ENCODE measurements at places on chromosomes 5 and 9.

DNA sequence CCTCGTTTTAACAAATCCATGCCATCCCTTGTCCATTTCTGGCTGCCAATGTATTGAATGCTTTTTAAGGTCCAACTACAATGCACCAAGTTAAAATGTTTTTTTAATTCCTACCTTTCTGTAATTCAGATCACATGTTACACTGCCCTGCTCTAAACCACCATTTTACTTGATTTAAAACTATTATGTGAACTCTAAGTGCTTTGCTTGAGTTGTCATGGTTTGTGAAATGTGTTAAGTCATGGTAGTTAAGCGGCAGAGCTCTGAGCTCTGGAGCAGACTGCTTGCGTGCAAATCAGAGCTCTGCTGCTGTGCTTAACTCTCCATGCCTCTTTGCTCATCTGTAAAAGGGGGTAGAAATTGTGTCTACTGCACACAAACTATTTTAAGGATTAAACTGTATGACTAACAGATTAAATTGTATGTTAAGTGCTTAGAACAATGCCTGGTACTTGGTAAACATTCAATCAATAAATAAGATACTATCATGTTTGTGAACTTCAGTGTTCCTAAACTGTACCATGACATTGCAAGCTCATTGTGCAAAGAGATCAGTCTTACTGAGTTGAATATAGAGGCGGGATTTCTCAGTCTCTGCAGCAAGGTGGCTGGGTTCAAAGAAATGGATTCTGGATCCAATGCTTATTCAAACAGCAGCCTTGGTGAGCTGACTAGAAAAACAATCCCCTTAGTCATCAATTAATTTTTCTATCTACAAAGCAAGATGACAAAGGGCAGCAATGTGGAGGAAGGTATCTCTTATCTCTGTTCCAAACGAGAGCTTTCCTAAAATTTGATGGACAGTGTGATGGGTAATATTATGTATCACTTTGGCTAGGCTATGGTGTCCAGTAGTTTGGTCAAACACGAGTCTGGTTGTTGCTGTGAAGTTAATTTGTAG is 16.1 kb upstream of the CMBL start:
- no peak for DNase-seq

GRCh38 chr9:118104363-118104762 is 400.2 kb downstream of the TLR4 start:
- DNase-seq = no peak

DNA sequence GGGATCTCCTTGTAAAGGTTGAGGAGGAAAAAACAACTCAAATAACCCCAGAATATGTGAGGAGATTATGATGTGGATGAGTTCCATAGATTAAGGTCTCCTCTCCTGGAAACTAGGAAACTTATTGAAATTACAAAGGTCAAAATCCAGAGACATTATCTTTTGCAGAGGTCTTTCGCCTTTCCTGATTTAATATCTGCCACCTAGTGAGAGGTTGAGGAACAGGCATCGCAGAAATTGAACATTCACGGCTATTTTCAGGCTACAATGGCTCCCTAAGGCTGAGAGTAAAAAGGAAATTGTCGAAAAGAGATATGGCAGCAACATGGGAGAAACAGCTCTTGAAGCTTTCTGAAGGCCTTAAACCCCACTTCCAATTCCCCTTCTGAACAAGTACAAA is 127.5 kb upstream of the PLCXD3 start:
- no peak for DNase-seq

- no peak for DNase-seq
Measured at GRCh38 chr9:73743826-73744225, 592.2 kb downstream of the ANXA1 start.

DNA sequence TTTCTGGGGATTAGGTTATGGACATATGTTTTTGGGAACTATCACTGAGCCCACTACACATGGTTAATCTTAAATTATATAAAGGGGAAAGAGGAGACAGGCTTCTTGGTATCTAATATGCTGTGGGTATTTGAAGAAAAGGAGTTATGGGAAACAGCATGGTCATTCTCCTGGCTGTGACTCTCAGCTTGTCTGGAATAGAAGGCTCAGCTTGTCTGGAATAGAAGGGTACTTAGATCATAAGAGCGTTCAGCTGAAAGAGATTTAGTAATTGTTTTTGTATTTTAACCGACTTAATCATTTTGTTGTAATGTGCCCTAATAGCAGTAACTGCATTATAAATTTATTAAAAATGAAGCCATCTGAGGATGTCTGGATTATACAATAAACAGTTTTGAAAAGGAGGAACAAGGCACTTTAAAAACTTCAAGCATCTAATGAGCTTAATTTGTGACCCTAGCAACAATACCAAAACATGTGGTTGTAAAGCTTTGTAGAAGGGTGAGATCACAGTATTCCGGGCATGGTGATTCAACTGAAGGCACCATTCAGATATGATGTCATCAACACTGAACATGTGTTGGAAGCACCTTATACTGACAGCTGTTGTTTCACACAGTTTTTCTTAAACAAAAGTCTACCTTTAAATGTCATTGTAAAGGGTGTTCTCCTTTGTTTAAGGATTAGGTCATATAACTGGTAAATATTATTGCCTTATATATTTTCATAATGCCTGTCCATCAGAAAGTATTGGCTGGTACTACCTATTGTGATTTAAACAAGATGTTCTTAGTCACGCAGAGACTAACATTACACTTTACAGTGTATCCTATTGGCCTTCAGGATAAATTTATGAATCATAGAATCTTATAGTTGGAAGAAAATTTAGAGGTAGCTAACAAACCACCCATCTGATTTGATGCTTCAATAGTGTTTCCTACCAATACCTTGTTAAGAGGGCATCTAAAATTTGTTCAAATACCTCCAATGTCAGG is 2174.1 kb upstream of the WWC1 start:
- no peak for DNase-seq

DNA sequence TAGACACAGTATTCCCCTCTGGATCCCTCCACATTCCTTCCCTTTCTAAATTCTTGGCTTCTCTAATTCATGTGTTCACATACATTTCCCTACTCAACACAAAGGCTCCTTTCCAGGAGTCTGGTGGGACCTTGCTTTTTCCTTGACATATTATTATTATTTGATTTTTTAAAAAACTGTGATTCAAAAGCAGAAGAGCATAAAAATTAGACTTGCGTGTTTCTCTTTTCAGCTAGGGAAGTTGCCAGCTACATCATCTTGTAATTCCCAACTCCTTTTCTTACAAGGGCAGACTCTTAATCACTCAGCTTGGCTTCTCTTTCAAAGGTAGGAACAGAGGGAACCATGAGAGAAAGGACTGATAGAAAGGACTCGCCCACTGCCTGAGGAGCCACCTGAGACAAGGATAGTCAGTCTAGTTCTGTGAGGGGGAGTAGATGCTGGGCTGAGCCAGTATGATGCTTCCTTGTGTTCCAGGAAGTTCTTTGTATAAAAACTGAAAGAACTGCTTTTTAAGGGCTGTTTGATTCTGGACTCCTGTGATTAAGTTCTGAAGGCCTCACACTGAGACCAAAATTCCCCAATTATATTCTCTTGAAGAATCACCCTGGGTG is 51.0 kb upstream of the DPYSL3 start:
- no peak for DNase-seq

- no peak for DNase-seq
Measured at GRCh38 chr5:138353560-138354080, 1.1 kb downstream of the KDM3B start.

GRCh38 chr5:35804201-35804653 is 52.5 kb upstream of the IL7R start:
- no peak for DNase-seq

DNA sequence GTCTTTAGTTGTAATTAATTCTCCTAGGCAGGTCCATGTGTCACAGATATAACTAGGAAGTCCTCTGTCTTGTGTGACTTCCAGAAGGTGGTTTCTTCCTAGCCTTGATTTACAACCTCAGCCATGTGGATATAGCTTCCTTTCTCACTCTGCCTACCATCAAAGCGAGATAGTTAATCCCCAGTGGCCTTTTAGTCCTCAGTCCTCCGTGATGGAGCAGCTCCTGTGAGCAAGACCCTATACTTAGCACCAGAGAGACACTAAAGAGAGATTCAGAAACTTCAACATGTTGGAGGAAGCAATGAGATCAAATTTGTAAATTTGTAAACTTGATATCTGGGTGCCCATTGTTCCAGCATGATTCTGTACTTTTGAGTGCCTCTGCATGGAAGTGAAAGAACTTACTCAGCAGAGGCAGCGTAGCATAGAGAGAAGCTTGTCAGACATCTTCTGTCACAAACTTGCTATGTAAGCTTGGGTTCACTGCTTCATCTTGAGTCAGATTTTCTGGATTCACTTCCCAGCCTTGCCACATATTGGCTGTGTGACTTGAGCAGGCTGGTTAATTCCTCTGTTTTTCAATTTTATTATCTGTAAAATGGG is 170.2 kb upstream of the NR3C1 start:
- no peak for DNase-seq

DNA sequence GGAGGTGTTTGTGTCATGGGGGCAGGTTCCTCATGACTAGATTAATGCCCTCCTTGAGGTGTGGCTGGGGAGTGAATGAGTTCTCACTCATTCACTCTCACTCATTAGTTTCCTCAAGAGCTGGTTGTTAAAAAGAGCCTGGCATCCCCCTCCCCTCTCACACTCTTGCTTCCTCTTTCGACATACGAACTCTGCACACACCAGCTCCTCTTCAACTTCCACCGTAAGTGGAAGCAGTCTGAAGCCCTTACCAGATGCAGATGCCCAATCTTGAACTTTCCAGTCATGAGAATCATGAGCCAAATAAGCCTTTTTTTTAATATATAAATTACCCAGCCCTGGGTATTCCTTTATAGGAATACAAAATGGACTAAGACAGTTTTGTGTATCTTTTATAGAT is 82.5 kb downstream of the SPRY4 start:
- no peak for DNase-seq

GRCh38 chr5:174404848-174405247 is 319.5 kb upstream of the MSX2 start:
- no peak for DNase-seq

DNA sequence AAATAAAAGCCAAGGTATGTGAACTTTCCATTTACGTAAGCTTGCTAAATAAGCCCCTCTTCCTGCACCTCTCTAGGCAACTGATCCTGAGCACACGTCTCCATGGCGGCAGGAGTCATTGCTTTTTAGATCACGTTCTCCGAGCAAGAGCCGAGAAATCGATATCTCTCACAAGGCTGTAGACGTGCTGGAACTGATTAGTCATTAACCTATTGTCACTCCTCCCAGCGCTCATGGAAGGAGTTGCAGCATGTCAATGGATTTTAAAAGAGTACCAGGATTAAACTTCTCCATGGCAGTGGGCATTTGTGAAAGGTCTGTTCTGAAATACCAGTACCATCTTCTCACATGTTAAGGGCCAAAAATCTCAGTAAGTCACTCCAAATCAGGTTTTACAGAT is 4.7 kb upstream of the ADCY2 start:
- DNase-seq = no peak

GRCh38 chr9:34085581-34086500 is 37.2 kb upstream of the UBAP2 start:
- DNase-seq = no peak

- no peak for DNase-seq
Measured at GRCh38 chr9:73155377-73155776, 3.7 kb downstream of the ANXA1 start.

- DNase-seq = no peak
Measured at GRCh38 chr5:158658446-158659230, 441.1 kb downstream of the EBF1 start.

DNA sequence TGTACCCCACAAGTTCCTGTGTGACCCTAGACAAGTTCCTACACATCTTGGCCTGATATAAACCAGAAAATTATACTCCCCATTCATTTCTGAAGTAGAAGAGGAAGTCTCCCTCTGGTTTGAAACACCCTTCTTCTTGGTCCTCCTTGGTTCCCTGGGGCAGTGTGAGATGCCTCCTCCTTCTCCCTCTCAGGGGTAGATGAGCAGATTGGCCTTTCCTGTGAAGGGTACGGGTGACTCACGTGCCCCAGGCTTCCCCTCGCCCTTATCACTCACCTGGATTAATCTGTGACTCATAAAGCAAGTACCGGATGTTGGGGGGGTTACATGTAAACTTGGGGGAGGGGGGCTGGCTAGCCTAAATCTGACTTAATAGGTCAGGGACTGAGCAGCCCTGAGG is 11.1 kb upstream of the AQP3 start:
- DNase-seq = no peak

- DNase-seq = no peak
Measured at GRCh38 chr5:15420201-15420600, 79.8 kb upstream of the FBXL7 start.

DNA sequence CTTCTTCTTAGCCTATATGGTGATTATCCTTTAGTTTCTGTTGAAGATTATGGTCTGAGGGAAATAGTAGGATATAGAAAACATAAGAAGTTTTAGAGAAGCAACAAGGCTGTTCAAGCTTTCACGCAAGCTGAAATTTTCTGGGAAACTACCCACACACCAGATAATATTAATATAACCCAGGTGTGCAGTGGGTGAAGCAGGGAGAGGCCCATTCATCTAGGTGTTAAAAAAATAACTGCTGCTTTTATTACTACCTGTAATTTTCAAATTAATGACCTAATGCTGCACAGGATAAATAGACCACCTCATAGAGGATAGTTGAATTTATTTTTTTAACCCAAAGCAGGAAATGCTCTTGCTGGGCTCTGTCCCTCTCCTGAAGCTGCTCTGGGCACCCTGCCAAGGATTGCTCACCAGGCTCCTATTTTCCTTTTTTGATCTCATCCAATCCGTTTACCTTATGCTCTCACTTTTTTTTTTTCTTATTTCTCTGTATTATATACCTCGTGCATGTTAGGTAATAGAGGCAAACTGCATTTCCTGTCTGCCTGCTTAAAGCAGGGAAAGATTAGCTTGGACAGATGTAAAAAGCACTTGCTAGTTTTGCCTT is 124.3 kb upstream of the SLC12A2 start:
- no peak for DNase-seq

- no peak for DNase-seq
Measured at GRCh38 chr9:128094950-128095544, 27.0 kb downstream of the SLC25A25 start.
